Amniotic epithelial cell (primary cell): ENCODE measurements at places on chromosomes 7 and 10.
A peak's percentile ranks its signal among the peaks of the same experiment; 100 is the strongest.

- peak; percentile 33 for DNase-seq
Observed at GRCh38 chr7:97971120-97971989, 18.6 kb downstream of the OCM2 start.

DNA sequence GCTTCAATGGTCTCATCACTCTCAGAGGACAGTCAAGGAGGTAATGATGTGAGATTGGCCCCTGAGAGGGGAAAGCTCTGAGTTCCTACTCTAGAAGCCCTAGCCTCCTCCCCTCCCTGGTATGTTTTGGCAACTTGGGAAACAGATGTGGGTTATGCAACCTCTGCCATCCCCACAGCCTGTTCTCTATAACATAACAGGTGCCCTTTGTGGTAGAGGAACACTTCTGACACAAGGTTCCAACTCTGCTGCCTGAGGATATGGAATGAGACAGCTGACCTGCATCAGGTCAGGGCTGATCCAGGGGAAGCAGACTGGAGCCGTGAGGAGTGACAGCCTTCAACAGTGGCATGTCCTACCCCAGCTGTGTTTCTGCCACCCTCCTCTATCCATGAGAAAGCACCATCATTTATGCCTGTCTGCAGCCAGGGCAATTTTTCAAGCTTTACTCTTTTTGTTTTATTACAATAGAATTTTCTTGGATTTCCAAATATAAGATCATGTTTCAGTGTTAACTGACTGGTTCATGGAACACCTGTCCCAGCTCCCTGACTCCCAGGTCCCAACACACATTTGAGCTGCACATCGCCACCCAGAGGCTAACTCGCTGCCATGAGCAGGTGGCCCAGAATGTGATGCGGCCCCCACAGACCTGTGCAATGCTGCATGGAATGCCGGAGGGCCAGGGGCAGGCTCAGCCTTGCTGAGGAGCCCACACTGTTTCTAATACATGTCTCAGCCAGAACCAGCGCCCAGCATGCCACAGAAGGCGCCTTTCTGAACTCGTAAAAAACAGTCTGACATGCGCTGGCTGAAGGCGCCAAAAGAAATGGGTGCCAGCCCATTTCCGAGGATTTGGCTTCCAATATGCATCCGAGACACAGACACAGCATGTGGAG lies 124.8 kb upstream of the CHST15 start:
- DNase-seq, result no peak

DNA sequence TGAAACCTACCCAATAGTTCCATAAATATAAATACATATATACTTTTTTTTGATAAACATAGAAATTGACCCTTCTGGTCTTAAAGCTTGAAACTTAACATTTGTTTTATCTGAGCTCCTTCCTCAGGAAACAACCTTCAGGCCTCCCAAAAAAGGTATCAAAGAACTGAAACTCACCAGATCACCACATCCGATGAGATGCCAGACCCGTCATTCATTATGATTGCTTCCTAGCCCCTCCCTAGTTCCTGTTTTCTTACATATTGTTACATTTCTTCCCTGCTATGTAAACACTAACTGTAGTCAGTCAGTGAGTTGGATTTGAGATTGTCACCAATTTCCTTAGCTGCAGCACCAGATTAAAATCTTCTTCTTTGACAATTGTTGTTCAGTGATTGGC lies 663.6 kb downstream of the PCDH15 start:
- DNase-seq, result no peak

GRCh38 chr10:44931621-44932516 lies 20.7 kb downstream of the TMEM72 start:
- DNase-seq, result no peak

- no peak for DNase-seq
Observed at GRCh38 chr7:157673573-157673972, 336.8 kb downstream of the DNAJB6 start.
